ENCODE measurements at places on chromosomes 16 and 17. TPM values are rescaled to one million over a fixed set of nuclear protein-coding genes. Genes with fewer than 3 reads are reported as not detected.

DNA sequence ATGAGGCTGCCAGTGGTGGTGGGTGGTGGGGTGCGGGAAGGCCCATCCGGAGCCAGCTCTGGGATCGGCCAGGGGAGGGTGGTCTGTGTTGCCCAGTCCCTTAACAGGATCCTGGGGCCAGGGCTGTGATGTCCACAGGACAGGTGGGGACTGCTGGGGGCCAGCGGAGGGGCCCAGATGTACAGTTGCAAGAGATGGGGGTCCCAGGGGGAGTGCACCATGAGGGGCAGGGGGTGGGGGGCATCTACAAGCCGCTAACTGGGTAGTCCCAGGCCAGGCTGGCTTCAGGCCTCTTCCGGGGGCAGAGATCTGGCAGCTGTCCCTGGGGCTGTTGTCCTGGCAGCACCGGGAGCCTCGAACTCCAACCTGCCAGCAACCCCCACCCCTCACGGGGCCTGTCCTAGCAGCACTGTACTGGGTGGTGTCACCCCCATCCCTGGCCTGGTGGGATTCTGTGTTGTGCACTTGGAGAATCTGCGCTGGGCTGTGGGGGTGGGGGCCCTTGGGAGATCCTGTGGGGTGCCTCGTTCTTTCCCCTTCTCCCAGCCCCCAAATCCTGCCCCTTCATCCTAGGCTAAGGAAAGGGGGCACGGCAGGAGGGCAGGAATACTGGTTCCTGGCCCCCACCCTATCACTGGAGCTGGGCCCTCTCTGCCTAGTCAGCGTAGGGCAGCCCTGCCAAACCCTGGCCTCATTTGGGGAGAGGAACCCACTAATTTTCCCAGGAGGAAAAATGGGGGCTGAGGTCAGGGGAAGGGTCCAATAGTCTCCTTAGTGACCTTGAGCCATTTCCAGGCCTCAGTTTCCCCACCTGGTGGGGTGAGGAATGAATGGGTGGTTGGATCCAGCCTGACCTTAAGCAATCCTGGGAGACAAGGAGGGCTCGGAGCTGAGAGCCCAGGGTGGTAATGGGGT lies 1.4 kb downstream of the MTSS2 start:
- DNase-seq: no peak

GRCh38 chr16:86037999-86038925 lies 139.3 kb downstream of the IRF8 start:
- no peak for DNase-seq

GRCh38 chr17:33651686-33652085 lies 358.6 kb upstream of the ASIC2 start:
- no peak for DNase-seq

DNA sequence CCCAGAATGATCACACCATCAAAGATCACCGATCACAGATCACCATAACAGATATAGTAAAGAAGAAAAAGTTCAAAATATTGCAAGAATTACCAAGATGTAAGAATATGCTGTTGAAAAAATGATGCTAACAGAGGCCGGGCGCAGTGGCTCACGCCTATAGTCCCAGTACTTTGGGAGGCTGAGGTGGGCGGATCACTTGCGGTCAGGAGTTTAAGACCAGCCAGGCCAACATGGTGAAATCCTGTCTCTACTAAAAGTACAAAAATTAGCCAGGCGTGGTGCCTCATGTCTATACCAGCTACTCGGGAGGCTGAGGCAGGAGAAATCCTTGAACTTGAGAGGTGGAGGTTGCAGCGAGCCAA lies 53.2 kb downstream of the CPPED1 start:
- DNase-seq: no peak

GRCh38 chr17:2957631-2958286 lies 105.6 kb downstream of the OR1D5 start:
- no peak for DNase-seq

CCDC92B gene
- 0.27 TPM for total RNA-seq

GRCh38 chr16:64304396-64304795 lies 817.5 kb downstream of the CDH11 start:
- DNase-seq: no peak

KCNH4 gene
- total RNA-seq: 0.36 TPM

- no peak for DNase-seq
Measured at GRCh38 chr16:51002881-51003490, 148.1 kb downstream of the SALL1 start.

Measured in sciatic nerve (tissue), 2 donors.